ENCODE measurements at places on chromosomes 6 and 20.

- DNase-seq = no peak
Observed at GRCh38 chr6:153162646-153163045, 31.6 kb upstream of the RGS17 start.

- peak; percentile 60 for DNase-seq
Observed at GRCh38 chr20:36644706-36645095, 1.3 kb downstream of the SLA2 start.

DNA sequence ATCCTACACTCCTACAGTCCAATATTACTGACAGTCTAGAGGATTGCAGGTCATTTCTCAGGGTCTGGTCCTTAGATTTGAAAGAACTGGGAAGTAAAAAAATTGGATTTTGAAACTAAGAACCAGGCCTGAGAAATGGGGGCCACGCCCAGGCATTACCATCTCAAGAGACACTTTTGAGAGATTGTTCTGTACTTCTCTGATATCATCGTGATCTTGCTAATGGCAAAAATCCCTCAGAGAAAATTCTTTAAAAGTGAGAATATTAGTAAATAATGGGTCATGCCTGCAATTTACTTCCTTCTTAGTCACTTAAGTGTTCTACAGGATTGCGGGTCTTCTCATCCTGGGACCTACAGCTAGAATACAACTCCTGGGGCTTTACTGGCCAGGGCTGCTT, 42.0 kb upstream of the HIVEP1 start:
- no peak for DNase-seq

- no peak for DNase-seq
Observed at GRCh38 chr6:31740397-31741223, 805 bp downstream of the MSH5 start.

GRCh38 chr6:112488238-112488637, 141.1 kb downstream of the RFPL4B start:
- DNase-seq = no peak

- DNase-seq = no peak
Observed at GRCh38 chr6:107794771-107795170, 29.3 kb downstream of the SCML4 start.

GRCh38 chr6:109349419-109349987, 32.8 kb downstream of the CD164 start:
- DNase-seq = no peak
